ENCODE measurements at places on chromosomes 16 and 17.

- DNase-seq, result no peak
These were observed 27.5 kb downstream of the OMG start for GRCh38 chr17:31269578-31269983.

- no peak for DNase-seq
These were observed 107.3 kb downstream of the SDK2 start for GRCh38 chr17:73536700-73537605.

- no peak for DNase-seq
These were observed 259.1 kb upstream of the ERCC4 start for GRCh38 chr16:13660807-13661206.

DNA sequence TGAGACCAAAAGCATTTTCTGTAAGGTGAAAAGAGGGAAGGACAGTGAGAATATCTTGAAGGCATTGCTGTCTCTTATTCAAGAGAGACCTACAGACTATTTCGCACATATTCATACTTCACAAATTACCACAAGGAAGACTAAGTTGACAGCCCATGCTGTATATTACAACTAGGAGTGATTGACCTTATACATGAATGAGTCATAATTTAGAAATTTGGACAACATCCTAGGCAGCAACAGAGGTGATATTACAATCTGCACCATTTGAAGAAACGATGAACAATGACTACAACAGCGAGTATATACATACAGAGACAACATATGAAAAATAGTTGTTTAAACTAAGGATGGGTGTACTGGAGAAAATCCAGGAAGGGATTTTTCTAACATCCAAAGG, 971.7 kb downstream of the CDH11 start:
- no peak for DNase-seq

- no peak for DNase-seq
These were observed 370.2 kb upstream of the MAF start for GRCh38 chr16:79970551-79971236.

DNA sequence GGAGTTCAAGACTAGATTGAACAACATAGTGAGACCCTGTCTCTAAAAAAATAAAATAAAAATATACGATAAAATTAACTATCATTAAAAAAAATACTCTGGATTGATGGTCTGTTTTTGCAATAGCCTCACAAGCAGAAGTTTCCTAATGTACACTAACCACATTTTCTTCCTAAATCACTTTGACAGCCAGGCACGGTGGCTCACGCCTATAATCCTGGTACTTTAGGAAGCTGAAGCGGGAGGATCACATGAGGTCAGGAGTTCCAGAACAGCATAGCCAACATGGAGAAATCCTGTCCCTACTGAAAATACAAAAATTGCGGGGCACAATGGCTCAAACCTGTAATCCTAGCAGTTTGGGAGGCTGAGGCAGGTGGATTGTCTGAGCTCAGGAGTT, 64.7 kb downstream of the HELZ start:
- no peak for DNase-seq

DNA sequence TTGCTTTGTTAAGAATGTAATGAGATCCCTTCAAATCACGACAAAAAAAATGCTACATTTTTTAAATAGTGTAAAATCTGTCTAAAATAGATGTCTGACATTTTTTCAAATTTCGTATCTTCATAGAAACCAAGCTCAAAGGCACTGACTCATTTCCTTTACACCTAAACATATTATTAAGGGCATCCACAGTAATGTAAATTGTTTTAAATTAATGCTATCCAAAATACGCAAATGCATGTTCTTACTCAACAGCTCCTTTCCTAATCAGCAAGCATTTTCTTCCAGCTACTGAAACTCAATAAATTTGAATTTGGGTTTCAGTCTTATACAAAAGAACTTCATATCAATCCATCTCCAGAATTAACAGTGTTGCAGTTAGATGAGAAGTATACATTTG, 4.3 kb downstream of the C16orf87 start:
- no peak for DNase-seq

DNA sequence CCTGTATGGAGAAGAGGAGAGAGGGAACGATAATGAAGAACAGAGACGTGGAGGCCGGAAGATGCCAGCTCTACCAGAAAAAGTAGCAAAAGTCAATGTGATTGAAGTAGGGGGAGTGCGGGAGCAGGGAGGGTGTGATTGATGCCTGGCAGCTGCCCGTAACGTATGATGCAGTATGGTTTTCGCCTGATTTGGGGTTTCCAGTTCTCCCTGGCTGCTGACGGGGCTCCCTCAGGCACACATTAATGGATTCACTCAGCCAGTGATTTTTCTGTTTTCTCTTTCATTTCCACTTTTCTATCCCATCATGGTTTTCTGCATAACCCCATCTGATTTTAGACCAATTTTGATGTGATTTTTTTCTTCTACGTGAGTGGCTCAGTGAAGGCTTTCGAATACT, 62.1 kb downstream of the PRKCA start:
- no peak for DNase-seq

GRCh38 chr17:57614742-57615141, 130.4 kb downstream of the CCDC182 start:
- DNase-seq, result no peak

Measured in stimulated activated CD8-positive, alpha-beta memory T cell treated with anti-CD3 and anti-CD28 coated beads, Interleukin-7, amount 100 ng/mL, for 1 hour (primary cell).